CD4-positive, alpha-beta T cell treated with Interleukin-15 for 4 hours (primary cell): ENCODE measurements at places on chromosomes 12 and 14.

DNA sequence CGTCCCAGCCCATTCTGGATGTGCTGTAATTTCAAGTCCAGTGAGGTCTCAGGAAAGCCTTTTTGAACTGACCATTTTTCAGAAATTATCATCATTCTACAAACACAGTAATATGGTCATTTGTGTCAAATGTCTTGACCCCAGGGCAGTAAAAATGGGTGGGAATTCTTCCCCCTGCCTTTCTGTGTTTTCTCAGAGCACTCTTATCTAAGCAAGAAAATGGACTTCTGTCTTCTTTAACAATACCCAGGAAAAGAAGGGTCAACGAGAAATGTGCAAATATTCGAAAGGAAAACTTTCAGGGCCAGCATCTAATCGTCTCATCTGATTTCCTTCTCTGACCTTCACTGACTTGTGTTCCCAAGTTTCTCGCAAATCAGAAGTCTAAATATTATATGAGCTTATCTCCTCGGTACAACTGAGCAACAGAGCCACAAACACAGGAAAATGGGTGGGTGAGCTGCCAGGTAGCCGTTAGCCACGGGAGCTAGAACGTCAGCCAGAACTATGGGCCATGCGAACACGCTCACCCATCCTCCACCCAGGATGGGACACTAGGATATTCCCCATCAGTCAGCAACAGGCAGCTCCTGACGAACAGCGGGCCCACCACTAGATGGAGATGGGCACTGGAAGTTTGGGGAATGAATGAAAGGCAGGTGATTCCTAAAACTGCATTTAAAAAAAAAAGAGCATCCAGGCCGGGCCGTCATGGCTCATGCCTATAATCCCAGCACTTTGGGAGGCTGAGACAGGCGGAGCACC lies 57.1 kb downstream of the VWF start:
- DNase-seq: no peak

DNA sequence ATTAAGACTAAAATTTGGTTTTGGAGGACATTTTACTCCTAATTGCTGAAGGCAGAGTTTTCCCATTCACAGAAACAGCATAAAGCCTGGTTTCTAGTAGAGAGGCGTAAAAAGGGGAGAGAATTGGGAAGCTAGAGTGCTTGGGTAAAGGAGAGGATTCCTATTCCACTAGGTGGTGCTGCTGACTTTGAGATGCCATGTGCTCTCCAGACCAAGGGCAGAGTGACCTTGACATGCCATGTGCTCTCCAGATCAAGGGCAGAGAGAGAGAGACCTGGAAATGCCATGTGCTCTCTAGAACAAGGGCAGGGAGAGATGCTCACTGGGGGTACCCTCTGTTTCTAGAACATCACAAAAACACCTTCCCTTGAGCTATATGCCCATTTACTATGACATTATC lies 176.2 kb upstream of the PDZRN4 start:
- DNase-seq: no peak

DNA sequence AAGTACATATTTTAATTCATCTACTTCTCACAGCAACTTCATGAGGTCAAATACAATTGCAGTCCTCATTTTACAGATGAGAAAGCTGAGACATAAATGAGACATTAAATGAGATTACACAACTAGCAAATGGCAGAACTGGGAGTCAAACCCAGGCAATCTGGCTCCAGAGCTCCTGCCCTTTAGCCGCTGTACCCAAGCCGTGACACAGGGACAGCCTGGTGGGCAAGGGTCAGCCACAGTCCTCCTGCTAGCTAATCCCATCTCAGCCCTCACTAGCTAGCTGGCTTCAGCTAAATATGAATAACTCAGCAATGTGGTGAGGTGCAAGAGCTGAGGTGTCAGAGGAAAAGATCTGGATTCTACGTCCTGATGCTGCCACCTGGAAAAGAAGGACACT lies 54.8 kb downstream of the NINJ2 start:
- DNase-seq: no peak

GRCh38 chr12:113988976-113989375 lies 22.9 kb upstream of the RBM19 start:
- no peak for DNase-seq

DNA sequence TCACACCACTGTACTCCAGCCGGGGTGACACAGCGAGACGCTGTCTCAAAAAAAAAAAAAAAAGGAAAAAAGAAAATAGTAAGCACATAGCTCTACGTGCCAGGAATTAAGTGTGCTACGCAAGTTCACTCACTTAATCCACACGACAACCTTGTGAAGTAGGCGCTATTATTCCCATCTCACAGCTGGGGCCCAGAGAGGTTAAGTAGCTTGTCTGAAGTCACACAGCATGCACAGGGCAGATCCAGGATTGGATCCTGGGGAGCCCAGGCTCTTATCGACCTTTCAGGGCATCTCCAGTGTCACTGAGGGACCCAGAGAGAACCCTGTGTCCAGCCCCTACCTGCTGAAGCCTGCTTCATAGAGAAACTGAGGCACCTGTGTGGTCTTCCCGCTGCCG lies 11.9 kb downstream of the DHX37 start:
- DNase-seq: no peak

GRCh38 chr14:53529519-53529918 lies 376.4 kb upstream of the DDHD1 start:
- DNase-seq: no peak
